ENCODE measurements at places on chromosomes 12 and 14.

DNA sequence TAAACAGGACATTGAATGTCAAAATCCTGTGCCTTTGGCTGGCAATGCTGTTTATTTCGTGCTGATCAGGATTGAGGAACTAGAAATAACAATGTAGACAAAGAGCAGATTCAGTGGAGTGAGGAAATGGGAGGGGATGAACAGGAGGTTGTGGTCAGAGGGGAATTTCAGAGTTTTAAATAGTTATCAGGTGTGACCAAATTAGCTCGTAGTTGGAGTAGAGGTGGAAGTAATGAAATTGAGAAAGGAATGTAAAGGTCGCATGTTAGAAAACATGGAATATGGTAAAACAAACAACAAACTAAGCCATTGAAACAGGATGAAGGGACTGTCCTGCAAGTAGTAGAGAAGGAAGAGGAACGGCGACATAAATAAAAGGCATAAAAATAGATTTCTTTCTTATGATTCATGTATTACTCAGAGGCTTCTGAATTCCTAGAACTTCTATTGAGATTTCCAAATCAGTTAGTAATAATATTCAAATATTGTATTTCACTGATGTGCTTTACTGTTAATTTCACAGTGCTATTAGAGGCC is 9.5 kb upstream of the SAV1 start:
- DNase-seq, result no peak

- no peak for DNase-seq
Observed at GRCh38 chr12:52631676-52632459, 13.5 kb upstream of the KRT73 start.

DNA sequence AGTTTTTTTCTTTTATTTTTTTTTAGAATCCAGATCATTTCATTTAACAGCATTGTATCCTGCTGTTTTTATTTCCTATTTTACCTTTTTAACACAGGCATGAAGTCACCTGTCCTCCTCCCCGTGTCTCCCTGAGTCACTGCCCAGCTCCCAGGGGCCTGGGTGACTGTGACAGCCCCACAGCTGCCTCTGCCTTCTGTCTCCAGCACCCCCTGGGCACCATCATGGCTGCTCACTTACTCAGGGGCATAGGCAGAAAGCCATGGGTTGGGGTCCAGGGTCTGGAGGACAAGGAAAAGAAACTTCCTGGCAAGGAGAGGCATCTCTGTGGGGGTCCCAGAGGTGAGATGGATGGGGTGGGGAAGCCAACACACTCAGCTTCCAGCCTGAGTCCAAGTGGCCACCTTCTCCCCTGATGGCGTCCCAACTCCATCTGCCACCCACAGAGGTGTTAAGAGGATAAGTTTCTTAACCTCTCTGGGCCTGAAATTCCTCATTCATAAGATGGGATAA is 25.3 kb downstream of the TMEM63C start:
- no peak for DNase-seq

- DNase-seq, result no peak
Observed at GRCh38 chr12:1297639-1298175, 296.7 kb downstream of the FBXL14 start.

GRCh38 chr14:64778104-64778754 is 74.0 kb downstream of the PLEKHG3 start:
- DNase-seq, result no peak

- DNase-seq, result no peak
Observed at GRCh38 chr14:68631394-68632053, 161.3 kb downstream of the ZFP36L1 start.

GRCh38 chr12:124264089-124264795 is 30.7 kb upstream of the RFLNA start:
- no peak for DNase-seq

DNA sequence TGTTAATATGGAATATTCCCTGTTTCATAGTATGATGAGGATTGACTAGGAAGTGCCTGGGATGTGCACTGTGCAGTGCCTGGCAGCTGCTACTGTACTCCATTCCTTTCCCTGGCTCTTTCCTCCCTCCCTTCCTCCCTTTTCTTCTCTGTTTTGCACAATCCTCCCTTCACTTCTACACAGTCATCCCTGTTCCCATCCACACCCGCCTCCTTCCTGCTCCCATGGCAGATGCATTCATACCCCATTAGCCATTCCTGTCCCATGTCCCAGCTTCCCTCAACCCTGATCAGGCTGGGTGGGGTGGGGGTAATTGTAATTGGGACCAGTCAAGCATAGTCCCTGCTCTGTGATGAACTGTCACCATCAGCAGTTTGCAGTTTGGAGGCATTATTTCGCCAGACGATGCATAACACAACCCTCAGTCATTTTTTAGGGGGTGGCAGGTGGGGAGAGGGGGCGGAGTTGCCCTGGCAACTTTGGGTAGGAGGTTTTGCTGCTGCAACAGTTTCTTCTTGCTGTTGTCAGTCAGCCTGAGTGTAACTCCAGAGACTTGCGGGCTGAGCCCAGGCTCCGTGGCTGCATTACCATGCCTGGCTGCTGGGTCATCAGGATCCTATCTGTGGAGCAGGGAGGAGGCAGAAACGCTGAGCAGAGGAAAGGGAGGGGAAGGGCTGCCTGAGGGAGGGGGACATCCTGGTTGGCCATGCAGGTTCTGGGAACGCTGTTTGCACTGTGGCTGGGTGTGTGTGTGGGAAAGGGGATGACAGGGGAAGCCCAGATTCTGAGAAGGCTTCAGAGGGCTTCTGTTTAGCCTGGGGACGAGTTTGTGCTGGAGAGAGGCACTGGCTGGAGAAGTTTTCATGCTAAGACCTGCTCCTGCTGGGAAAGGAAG is 4.1 kb upstream of the KRT84 start:
- no peak for DNase-seq

DNA sequence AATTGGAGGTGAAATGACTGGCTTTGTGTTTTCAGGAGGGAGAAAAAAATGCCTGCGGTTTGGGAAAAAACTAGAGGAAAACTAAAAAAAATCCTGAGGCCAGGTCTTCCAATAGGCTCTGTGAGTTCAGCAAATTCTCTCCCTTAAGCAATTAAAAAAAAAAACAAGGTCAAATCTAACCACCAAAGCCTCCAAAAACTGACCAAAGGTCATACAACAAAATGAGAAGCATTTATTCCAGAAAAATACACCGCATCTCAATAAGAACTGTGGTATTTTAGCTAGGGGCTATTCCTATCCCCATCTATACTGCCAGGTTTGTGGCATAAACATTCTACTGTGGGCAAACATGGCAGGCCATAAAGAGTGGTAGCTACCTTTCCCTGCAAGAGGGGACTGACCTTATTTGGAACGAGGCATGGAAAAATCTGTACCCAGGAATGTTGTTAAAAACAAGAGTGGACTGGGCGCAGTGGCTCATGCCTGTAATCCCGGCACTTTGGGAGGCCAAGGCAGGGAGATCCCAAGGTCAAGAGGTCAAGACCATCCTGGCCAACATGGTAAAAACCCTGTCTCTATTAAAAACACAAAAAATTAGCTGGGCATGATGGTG is 60.0 kb downstream of the LRP6 start:
- no peak for DNase-seq

DNA sequence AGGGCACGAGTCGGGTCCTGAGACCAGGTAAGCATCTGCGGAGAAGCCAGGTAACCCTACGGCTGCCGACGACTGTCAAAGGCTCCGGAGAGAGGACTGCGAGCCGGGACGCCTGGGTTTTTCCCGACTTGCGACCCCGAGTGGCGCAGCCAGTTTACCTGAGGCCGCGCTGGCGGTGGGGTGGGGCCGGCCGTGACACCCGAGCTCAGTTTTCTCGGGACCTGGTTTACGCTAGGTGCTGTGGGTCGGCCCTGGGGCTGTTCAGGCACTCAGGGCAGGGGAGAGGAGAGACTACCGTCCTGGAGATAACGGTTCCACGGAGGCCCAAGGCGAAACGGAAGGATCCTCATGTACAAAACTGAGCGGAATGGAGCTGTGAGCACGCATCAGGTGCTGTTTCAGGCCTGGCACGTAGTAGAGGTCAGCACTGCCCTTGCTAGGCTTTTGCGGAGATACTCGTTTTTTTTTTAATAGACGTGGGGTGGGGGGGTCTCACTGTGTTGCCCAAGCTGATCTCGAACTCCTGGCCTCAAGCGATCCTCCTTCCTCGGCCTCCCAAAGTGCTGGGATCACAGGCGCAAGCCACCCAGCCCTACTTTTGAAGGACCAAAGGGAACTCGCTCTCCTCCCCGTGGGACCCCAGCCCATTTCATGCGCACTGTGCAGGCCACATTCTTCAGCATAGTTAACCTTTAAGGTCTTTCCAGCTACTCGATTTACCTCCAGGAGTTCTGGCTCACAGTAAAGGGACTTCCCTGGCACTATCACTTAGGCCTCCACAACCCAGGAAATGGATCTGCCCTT is 471 bp downstream of the MTRFR start:
- DNase-seq, result peak; percentile 24

All from stimulated activated naive CD8-positive, alpha-beta T cell treated with anti-CD3 and anti-CD28 coated beads, Interleukin-15, Interleukin-2, amounts not matched to agents 100 U/mL and 50 U/mL, for 24 hours (primary cell).